H9 (cell line): ENCODE measurements at places on chromosomes 12 and 14.

GRCh38 chr12:14846876-14847580 lies 3.7 kb upstream of the ART4 start:
- DNase-seq, result no peak

DNA sequence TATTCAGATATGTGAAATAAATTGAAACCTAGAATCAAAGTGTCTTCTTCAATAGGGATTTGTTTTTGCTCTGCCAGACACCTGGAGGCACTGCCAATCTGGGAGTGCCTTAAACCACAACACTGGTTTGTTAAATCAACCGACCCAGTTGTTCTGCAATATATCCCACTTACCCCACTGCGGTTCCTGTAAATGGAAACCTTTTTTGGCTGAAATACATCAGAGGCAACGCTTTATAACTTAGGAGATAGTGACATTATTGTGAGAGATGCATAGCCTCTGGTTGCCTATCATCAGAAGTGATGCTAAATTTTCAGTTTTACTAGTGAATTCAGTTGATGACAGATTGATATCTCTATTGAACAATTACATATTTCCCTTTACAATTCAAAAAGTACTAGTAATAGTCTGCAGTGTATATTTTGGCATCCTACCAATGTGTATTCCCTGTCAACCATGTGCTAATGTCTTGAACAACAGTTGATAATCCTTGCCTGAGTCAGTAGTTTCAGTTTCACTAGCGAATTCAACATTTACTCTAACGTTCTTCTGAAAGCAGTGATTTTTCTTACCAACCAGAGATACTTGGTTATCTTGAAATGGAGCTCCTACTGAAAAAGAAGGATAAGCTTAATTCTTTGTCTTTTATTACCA lies 30.5 kb downstream of the PPP2R5C start:
- no peak for DNase-seq

- no peak for DNase-seq
Measured at GRCh38 chr12:78739653-78740052, 124.9 kb upstream of the SYT1 start.

DNA sequence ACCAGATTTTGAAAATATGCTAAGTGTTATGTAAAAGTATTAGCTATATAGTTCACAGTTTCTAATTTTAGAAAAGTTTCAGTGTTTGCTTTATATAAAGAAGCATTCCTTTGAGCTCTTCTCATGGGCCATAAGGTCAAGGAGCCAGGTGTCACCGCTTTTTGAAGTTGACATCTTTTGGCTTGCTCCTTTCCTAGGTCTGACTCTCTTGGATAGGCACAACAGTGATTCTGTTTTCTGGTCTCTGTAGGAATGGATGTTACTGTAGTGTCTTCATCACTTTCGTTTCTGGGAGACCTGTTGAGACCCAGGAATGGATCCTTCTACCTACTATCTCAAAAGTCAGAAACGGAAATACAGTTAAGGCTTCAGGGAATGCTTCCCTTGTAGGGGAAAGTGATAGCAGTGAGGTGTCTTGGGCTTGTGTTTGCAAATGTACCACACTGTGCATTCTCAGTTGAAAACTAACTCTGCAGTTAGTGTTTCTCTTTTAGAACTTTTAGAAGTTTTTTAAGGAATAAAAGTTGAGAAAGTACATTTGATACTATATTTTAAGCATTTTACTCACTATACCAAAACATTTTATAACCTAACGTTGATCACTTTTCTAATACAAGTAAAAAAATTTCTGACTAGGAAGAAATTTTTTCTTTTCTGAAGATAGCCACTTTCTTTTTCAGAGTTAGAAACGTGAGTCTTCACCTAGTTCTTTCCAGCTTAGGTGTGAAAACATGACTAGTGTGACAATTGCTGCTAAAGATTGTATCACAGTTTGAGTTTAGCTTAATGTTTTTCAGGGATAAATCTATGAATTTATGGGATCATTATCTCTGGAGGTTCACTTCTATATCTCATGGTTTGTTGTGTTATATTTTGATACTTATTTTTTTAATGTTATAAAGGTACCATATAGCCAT lies 20.8 kb downstream of the VRK1 start:
- DNase-seq, result no peak

DNA sequence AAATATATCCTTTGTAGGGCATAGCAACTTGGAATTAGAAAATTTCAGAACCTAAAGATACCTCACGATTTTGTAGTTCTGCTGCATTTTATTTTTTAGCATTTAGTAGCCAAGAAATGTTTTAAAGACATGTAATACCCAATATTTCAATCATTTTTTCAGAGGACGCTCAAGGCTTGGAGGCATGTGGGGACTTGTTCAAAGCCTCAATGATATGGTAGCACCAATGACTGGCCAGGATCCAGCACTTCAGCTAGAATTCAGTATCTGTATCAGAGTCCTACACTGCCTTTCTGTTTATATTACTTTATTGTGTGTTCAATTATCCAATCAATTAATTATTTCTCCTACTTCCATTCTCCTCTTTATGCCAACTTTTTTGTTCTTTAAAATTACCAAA lies 154.8 kb upstream of the NEDD1 start:
- DNase-seq, result no peak

DNA sequence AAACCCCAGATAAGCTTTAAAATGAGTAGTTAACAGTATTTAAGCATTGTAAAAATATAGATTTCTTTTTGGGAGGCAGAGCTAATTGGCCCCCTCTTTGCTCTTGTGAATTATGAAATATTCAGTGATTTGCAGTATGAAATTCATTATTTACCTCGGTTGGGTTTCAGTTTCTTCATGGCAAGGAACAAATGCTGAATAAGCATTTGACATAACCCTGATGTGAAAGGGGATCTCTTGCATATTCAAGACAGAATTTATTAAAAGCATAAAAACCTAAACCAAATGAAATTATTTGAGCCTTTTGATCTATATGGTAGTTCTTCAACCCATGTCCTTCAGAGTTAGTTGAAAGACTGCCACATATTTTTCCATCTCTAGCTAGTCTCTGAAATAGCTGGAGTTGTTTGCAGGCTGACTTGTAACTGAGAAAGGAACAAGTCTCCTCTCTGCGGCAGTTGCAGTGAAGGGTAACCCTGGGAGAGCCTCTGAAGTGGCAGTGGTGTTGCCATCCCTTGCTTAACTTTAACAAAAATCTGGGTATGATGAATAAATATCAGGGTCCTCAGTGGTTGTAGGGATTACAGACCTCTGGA lies 690 bp downstream of the AKAP6 start:
- no peak for DNase-seq
